ENCODE measurements at places on chromosomes 1 and 21.

DNA sequence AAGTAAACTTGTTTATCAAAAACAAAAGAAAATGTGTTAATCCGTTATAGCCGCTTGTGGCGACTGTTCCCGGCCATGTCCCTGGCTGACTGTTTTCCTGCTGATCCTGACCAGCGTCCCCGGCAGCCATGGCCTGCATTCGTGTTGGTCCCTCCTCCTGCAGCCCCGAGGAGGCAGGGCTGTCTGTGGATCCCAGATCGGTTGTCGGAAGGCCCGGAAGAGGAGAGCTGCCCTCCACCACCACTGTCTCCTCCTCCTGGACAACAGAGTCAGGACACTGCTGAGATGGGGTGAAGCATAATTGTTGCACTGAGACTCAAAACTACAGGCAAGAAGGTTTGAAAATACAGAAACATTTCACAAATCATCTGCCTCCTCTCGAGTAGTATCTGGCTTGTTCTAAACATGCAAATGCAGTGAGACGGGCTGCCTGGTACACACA lies 3.6 kb upstream of the MXRA8 start:
- no peak for DNase-seq

- DNase-seq, result no peak
Measured at GRCh38 chr1:73065339-73066041, 783.2 kb upstream of the NEGR1 start.

- no peak for DNase-seq
Measured at GRCh38 chr1:218995091-218995665, 178.5 kb upstream of the LYPLAL1 start.

DNA sequence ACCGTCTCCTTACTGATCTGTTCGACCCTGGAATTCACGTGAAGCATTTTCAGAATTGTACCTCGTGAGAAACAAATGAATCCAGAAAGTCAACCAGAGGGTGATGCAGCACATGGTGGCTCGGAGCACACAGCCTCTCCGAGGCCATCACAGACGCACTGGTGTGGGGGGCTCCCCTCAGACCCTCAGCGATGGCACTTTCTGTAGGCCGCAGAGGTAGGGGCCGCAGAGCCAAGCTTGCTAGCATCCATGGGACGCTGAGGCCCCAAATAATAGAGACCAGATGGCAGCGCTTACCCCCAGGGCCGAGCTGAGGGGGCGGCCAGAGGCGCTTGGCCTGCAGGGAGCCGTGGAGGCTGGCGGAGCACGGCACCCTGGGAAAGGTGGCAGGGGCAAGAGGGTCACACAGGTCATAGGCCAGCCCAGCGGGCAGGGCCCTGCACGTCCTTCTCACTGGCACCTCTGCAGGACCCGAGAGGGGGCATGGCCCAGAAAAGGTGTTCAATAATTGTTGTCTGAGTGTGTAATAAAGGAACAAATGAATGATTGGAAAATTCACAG lies 28.1 kb upstream of the COL6A2 start:
- no peak for DNase-seq

GRCh38 chr1:201614262-201615015 lies 75.5 kb downstream of the NAV1 start:
- no peak for DNase-seq

DNA sequence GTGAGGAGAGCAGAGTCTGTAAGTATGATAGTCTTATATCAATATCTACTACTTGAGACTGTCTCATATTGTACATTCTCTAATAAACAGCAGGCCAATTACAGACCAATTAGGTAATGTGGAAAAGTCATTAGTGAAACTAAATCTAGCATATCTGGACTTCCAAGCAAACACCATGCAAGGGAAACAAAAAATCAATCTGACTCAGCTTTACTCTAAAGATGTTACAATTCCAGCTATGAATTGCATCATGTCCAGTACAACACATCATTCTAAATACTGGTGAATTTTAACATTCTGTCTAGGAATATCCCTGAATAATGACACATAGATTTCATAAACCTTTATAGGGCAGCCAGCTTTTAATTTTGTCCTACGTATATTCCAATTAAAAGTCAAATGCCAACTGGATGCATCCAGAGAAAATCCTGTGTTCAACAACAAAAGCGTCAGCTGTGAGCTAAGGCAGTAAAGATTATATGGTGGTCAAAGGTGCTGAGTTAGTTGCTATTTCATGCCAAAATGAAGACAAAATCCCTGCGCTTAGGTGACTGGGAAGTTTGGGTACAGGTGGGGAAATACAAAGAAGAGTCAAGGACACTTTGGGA lies 159.3 kb downstream of the TTLL7 start:
- no peak for DNase-seq

- no peak for DNase-seq
Measured at GRCh38 chr1:150966011-150966410, 8.6 kb downstream of the CERS2 start.

GRCh38 chr1:234108921-234109320 lies 204.4 kb downstream of the SLC35F3 start:
- no peak for DNase-seq

DNA sequence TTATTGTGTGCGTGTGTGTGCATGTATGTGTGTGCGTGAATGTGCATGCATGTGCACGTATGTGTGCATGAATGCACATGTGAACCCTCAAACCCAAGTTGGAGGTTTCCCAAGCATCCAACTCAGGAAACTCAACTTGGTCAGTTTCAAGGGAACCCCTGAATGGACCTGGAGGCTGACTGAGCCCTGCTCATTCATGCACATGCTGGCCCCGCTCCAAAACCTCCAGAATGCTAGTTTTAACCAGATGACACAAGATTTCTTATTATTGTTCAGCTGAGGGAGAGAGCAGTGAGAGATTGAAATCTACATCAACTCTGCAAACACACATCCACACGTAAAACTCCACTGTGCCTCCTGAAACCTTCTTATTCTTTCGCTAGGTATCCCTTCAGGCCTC lies 104.4 kb downstream of the OMA1 start:
- no peak for DNase-seq

DNA sequence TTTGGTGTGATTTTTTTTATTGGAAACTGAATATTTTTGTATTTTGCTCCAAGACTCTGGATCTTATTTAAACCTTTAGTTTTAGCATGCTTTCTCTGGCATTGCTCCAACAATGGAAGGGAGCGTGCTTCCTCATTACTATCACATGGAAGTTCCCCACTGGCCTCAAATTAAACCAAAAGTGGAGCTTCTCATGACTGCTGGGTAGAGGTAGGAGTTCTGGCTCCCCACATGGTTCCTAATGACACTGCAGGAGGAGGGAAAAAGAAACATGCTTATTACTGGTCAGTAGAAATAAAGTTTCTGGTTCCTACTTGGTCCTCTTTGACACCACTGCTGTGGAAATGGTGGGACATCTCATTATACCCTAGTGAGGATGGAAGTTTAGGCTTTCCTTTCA lies 310.5 kb downstream of the PTGER3 start:
- DNase-seq, result no peak

DNA sequence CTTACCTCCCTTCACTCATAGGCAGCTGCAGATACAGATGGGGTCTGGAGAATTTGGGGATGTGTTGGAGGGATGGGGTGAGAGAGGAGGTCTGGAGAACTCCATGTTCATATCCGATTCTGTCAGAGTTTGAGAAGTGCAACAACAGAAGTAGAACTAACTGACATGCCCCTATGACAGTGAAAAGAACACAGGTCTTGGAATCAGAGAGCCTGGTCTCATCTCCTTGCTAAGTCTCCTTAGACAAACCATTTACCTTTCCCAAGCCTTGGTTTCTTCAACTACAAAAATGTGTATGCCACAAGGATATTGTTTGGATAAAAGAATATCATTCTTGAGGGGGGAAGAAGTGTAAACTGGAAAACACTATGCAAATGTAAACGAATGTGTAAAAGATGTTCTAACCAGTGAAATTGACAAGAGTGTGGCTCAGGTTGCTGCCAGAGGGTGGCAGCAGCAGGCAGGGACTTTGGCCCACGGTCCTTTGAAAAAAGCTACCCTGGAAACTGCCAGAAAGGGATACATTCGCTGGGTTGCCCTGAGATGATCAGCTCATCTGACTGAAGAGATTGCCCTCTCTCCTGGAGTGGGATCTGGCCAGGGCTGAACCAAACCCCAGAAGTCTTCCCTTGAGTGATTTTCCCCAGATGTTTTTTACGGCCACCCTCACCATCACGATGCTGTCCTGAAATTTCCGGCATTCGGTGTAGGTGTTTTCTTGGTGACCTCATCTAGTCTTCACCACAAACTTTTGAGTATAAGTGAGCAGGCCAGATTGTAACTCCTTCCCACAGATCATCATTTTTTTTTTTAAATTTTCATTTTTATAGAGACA lies 17.0 kb upstream of the CD2 start:
- peak; percentile 53 for DNase-seq

DNA sequence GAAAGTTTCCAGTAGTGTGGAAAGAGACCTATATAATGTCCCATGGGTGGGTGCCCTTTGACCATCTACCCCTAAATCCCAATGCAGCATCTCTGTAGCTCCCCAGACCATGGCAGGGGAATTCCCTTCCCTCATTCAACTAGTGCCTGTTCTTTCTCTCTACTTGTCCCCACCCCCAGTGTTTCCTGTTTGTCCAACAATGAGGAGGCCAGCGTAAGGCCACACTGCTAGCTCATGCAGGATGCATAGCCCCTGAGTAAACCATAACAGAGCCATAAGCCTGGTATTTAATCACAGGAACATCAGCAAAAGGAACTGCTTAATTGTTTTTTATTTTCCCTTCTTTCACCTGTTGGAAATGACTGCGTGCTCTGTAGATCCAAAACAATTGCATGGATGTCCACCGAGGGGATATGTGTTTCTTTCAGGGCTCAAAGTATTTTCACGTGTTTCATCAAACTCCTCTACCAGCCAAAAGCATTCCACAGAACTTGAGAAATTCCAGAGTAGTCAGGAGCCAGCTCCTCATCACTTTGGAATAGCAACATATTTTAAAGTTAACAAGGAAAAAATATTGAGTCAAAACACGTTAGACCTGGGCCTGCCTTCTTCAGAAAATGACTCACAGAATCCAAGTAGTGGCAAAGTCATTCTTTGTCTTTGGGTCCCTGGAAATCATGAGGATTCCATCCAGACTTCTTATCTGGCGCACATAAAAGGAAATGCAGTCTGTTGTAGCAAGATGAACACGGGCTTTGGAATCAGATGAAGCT lies 162.5 kb upstream of the SGIP1 start:
- no peak for DNase-seq

GRCh38 chr1:15411593-15412137 lies 2.0 kb downstream of the EFHD2 start:
- no peak for DNase-seq

GRCh38 chr21:44920694-44921604 lies at the start of gene ITGB2:
Gene ITGB2, minus strand, starts transcription at chr21:44920899. Its CDS starts 10,117 bp downstream, at chr21:44910782.
- DNase-seq, result no peak

DNA sequence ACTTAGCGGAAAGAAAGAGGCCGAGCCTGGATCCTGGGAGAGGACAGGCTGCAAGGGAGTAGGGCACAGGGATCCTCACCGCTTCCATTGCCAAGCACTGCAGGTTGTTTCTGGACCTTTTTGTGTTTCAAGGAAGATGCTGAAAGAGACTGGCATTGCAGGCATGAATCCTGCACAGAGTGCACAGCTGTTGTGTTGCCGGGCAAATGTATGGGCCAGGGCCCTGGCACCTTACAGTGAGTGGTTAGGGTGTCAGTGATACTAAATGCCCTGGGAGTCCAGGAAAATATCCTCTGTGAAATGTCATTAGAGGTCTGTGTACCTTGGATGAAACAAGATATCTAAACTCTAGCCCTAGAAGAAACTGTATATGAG lies 145.5 kb upstream of the FGGY start:
- DNase-seq, result no peak

DNA sequence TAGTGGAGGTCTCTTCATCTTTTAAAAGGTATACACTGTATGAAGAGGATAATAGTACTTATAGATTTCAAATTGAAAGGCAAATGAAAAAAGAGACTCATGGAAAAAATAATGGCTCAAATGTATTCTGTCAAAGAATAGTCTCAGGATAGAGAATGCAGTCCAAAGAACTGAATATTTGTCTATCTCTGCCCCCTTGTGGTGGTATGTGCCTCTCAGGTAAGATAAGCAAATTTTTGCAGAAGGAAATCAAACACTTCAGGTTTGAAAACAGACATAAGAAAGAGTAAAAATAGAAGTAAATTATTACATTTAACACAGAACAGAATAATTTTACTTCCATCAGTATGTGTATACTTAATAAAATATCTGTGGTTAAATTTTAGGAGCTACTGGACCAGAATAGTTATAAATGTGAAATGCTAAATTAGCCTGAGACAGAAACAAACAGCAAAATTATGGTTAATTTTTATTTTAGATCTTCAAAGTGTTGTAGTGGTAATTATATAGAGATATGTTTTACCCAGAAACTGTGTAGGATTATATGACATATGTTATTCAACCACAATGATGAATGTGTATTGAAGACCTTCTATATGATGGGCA lies 164.4 kb upstream of the PALMD start:
- no peak for DNase-seq

DNA sequence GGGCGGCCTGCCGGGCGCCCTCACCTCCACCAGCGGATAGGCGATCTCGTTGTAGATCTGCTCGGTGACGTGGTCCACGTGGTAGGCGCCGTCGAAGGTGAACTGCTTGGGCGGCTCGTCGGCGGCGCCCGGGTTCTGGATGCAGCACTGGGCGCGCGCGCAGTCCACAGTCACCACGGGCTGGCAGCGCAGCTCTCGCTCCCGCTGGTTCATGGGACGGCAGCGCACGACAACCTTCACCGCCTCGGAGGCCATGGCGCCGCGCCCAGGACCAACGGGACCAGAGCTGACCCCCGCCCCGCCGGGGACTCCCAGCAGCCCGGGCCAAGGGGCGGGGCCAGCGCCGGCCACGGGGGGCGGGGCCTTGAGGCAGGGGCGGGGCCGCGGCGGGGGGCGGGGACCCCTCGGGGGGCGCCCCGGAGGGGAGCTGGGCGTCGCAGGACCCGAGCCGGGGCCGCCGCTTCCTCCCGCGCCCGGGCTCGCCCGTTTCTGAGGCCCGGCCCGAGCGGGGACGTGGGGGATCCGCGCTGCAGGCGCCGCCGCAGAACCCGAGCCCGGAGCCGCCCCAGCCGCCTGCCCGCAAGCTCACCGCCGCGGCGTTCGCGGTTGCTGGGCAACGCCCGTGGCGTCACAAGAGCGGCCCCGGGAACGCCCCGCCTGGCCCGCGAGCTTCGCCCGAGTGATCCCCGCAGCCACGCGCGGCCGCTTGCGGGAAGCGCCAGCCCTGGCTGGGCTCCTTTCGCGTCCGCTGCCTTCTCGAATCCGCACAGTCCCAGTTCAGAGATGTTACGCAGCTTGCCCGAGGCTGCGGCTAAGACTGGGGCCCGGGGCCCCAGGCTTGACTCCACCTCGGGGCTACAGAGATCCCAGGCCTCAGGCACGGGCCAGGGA lies at the start of gene KIF17:
TSS of gene KIF17 (minus strand) at position 556 of the 891 bp plus-strand sequence. CDS start at position 255, 301 bp downstream.
- DNase-seq, result peak; percentile 55

Measured in T-helper 17 cell (primary cell).